ENCODE measurements at places on chromosomes 2 and 18.

- DNase-seq: no peak
Measured at GRCh38 chr2:66582104-66582986, 147.4 kb downstream of the MEIS1 start.

DNA sequence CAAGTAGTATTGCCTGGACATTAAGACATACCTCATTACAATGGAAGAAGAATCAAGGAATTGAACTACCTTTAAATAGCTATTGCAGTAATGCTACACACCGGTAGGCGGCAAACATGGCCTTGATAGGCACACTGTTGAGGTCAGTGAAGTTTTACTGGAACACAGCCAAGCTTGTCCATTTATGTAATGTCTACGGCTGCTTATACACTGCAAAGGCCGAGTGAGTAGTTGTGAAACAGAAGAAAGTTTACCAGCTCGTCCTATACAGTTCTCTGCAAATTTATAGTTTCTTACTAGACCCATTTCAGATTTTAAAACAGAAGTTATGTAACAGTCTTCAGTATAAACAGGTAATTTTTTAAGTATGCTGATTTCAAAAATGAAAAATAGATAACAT lies 38.8 kb downstream of the PPP4R1 start:
- peak; percentile 72 for DNase-seq

GRCh38 chr2:218216336-218216673 lies 684 bp upstream of the ARPC2 start:
- no peak for DNase-seq

DNA sequence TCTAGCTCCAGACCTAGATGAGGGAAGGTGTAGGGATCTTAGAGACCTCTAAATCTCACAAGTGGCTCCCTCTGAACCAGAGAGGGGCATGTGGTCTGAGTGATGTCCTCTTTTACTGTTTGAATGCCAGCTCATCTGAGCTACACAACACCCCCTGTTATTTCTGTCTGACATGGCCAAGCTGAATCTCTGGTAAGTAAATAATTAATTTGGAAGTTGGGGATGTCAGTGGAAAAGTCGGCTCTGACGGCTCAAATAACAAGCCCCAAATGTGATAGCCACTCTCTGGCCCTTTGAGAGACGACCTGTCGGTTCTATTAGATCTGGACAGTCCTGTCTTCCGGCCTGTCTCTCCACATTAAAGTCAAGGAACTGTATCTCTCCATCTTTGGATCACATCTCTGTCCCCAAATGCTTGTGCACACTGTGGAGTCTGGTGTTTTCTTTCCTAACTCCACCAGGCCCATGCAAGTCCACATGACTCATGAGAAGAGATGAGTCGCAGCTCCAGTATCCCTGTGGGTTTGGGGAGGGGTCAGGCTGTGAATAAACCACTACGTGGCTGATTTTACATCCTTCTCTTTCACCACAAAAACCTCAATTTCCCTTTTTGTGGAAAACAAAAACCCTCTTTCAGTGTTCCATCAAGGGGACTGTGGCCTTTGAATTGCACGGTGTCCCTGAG lies 52.5 kb downstream of the SETBP1 start:
- DNase-seq: peak; percentile 75

- DNase-seq: no peak
Measured at GRCh38 chr2:61338447-61338846, 132.4 kb downstream of the USP34 start.

GRCh38 chr18:38872342-38872741 lies 1306.7 kb upstream of the CELF4 start:
- no peak for DNase-seq

GRCh38 chr2:29401994-29402393 lies 286.8 kb downstream of the CLIP4 start:
- no peak for DNase-seq

GRCh38 chr2:121825003-121825950 lies 69.8 kb downstream of the TSN start:
- DNase-seq: no peak

DNA sequence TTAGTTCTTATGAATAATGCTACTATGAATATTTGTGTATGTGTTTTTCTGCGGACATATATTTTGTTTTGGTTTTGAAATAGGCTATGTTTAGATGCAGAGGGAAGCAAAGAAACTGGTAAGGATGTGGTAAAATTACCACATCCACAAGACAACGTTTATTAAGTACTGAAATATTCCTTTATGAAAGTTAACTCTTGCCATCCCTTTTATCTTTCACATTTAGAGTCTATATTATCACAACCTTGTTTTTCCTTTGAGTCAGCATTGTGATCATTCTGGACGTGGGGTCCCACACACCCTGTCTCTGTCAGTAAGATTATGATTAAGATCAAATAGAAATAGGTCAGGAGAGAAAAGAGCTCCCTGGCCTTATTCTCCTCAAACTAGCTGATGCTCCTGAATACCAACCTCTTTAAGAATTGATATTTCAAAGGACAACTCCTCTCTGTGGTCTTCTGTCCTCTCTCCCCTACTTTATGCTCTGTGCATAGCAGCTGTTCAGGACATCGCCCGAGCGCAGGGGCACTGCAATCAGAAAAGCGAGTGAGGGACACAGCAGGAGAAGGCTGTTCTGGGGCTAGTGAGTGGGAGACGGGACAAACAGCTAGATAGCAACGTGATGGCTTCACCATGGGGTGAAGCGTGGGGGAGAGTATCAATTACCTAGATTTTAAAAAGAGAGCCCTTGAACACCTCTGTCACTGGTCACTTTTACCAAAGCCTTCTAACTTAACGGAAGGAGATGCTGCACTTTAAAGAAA lies 12.2 kb downstream of the METAP1D start:
- no peak for DNase-seq

DNA sequence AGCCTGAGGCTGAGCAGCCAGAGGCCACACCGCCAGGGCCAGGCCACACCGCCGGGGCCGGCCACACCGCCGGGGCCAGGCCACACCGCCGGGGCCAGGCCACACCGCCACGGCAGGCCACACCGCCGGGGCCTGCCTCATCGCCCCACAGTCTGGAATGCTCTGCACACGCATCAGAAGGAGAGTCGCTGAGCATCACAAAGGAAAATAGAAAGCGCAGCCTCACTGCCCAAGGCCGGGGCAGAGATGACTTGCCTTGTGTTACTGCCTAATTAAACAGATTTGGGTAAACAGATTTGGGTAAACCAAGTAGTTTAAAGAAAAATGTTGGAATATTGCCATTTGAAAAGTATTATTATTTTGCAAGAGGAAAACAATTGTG lies 10.4 kb upstream of the NFATC1 start:
- no peak for DNase-seq

DNA sequence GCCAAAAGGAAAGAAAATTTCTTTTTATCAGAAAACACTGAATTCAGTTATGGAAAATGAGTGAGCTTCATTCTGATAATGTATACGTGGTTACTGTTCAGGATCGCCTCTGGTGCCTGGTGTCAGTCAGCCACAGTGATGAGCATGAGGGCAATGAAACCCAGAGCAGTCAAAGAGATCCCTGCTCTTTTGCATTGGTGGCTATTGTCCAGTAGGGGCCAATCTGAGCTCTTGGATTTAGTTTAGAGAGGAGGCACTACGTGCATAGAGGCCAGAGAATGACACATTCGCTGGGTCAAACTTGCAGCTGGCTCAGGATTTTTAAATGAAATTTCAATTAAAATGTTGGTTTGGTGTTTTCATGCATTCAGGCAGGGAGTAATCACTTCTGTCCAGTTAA lies 522.9 kb downstream of the TMEM182 start:
- no peak for DNase-seq

- no peak for DNase-seq
Measured at GRCh38 chr2:105489168-105489878, 90.5 kb upstream of the FHL2 start.

- DNase-seq: no peak
Measured at GRCh38 chr2:8322634-8323033, 359.2 kb upstream of the ID2 start.

GRCh38 chr18:61957801-61958516 lies 65.2 kb upstream of the RNF152 start:
- DNase-seq: no peak

GRCh38 chr2:182890305-182890704 lies 23.9 kb upstream of the FRZB start:
- no peak for DNase-seq

- no peak for DNase-seq
Measured at GRCh38 chr2:42905341-42906110, 113.1 kb upstream of the HAAO start.

DNA sequence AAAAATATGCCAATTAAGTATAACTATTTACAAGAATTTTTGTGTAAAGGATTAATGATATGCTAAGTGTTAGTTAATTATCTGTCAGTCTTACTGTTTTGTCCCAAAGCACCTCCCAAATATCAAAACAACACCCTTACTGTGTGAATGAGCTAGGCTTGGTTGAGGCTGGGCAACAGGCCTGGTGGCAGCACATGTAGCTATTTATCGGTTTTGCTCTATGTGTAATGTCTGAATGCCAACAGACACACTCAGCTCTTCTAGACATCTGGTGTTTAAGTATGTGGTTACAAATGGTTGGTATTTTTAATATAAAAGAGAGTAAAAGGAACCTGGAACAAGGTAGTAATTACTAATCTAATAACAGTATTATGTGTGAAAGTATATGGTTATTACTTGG lies 175.3 kb downstream of the RAB3GAP1 start:
- DNase-seq: no peak

- DNase-seq: no peak
Measured at GRCh38 chr2:37337620-37338280, 6.7 kb upstream of the QPCT start.

- peak; percentile 13 for DNase-seq
Measured at GRCh38 chr18:55038162-55038561, 78.9 kb upstream of the CCDC68 start.

- peak; percentile 30 for DNase-seq
Measured at GRCh38 chr2:11631462-11631861, 38.5 kb downstream of the NTSR2 start.

GRCh38 chr2:129755786-129756185 lies 223.7 kb upstream of the RAB6C start:
- no peak for DNase-seq

GRCh38 chr2:234496055-234496834 lies 636 bp downstream of the ARL4C start:
- DNase-seq: peak; percentile 49

DNA sequence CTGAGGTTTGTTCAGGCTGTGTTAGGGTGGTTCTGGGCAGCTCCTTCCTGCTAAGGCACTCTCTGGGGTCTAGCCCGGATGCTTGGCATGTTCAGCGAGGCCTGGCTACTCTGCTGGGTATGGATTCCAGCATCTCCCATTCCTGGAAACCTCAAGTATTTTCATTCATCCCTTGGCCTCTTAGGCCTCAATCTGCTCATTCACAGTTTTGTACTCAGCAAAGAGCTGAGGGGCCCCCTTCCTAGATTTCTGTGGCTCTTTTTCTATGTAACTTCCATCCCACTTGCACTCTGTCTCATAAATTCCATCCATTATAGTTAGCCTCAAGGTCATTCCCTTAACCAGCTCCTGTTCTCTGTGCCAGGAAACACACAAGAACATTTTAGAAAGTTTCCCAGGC lies 798.8 kb upstream of the HS6ST1 start:
- no peak for DNase-seq

GRCh38 chr2:18425210-18425703 lies 135.2 kb downstream of the RDH14 start:
- no peak for DNase-seq

DNA sequence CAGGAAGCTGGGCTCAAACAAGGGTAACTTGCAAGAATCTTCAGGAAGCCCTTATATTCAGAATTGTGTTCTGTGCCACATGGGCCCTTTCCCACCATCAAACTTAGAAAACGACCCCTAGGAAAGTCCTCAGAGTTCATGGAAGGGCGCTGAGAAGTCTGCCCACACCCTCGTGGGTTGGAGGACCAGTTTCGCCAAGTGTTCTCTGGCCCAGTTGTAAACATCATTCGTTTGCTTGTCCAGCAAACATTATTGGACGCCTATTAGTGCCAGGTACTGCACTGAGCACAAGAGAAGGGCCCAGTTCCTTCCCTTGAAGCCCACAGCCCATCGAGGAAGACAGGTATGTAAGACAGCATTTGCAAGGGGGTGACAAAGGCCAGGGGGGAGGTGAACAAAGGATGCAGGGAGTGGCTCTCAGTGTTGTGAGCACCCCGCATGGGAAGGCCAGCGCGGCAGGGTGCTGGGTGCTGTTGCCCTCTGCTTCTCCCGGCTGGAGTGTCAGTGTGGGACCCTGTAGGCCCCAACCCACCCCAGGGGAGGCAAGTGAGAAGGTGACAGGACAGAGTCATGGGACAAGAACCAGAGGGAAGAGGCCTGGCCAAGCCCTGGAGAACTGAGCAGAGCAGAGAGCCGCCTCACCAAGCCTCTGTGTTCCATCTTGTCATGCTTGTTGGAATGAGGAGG lies 60.2 kb upstream of the ALPP start:
- no peak for DNase-seq

GRCh38 chr2:194301946-194302345 lies 1355.1 kb upstream of the SLC39A10 start:
- DNase-seq: no peak

DNA sequence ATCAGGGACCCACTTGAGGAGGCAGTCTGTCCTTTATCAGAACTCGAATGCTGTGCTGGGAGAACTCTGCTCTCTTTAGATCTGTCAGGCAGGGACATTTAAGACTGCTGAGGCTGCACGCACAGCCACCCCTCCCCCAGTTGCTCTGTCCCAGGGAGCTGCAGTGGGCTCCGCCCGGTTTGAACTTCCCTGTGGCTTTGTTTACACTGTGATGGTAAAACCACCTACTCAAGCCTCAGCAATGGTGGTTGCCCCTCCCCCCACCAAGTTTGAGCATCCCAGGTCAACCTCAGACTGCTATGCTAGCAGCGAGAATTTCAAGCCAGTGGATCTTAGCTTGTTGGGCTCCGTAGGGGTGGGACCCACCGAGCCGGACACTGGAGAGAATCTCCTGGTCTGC lies 11.8 kb upstream of the LHCGR start:
- no peak for DNase-seq

DNA sequence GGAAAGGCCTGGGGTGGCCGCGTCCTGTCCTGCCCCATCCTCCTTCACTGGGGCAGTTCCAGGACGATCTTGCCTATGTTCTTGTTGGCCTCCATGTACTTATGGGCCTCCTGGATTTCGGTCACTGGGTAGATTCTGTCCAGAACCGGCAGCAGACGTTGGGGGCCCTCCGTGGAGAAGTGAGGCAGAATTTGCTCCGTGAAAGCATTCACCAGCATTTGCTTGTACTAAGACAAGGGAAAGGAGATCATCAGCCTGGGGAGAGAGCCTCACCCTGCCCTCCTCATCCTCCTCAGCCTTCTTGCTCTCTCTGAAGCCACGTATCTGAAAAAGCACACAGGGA lies 1.4 kb upstream of the SF3B6 start:
- DNase-seq: no peak

DNA sequence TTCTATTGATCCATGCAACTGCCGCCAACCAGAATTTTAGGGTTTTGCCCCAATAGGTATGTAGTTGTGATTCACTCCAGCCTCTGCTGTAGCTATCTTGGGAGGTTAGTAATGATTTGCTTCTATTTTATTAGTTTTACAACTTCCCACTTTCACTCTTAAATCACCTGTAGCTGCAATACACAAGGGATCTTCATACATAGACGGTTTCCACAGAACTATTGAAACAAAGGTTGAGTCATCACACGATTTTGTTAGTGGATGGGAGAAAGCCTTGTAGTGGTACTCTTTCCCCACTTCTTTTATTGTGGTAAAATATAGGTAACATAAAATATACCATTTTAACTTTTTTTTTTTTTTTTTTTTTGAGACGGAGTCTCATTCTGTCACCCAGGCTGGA lies 104.2 kb upstream of the SPRED2 start:
- DNase-seq: no peak
